ENCODE measurements at places on chromosomes 5 and 9. TPM values are rescaled to one million over a fixed set of nuclear protein-coding genes. Genes with fewer than 3 reads are reported as not detected.

TRIM36 gene
- total RNA-seq, result 0.29 TPM

PCDHB14 gene
- 1.2 TPM for total RNA-seq

DDX4 gene
- total RNA-seq, result not detected

PCDHGB5 gene
- total RNA-seq, result 40.4 TPM

Data from smooth muscle cell of trachea (primary cell).